ENCODE measurements at places on chromosomes 13 and 19. TPM values are rescaled to one million over a fixed set of nuclear protein-coding genes. Genes with fewer than 3 reads are reported as not detected.
A peak's percentile ranks its signal among the peaks of the same experiment; 100 is the strongest.

- H3K27ac ChIP-seq, result no peak overlapping the region
- H3K27me3 ChIP-seq, result no peaks in the 10 kb centered on the region
- DNase-seq, result no peak
- no peaks in the 10 kb centered on the region for H3K36me3 ChIP-seq
These were observed 484.2 kb downstream of the ZNF536 start for GRCh38 chr19:30856376-30856775.

DNA sequence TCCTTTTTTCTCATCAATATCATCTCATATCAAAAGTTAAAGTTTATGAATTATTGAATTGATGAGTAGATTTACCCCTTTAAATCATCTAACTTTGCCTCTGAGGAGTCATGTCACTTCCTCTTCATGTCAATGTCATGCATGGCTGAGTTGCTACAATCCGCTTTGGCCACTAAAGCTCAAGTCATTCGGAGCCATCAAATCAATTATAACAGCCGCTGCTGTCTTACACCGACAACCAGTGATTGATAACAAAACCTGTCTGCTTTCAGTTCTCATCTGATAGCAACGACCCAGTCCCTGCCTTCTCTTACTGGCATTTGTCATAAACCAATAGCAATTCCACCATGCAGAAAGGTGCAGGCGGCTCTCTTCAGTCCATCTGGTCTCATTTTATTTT is 429.3 kb downstream of the DIAPH3 start:
- no peak overlapping the region for H3K27ac ChIP-seq
- no peaks in the 10 kb centered on the region for H3K4me1 ChIP-seq
- DNase-seq, result no peak
- H3K27me3 ChIP-seq, result no peaks in the 10 kb centered on the region
- no peak overlapping the region for H3K4me3 ChIP-seq

- H3K27ac ChIP-seq, result peak overlapping the region; percentile 78
- peaks cover 8% of the 10 kb centered on the region for H3K27me3 ChIP-seq
- peak overlapping the region; percentile 36 for H3K4me3 ChIP-seq
- H3K36me3 ChIP-seq, result peaks cover 3% of the 10 kb centered on the region
- H3K4me1 ChIP-seq, result peaks cover 41% of the 10 kb centered on the region
These were observed 33.7 kb downstream of the NFILZ start for GRCh38 chr19:8663920-8664670.

GRCh38 chr13:97175041-97175440 is 47.1 kb upstream of the MBNL2 start:
- H3K4me1 ChIP-seq, result peaks cover 4% of the 10 kb centered on the region
- H3K27me3 ChIP-seq, result peaks cover 4% of the 10 kb centered on the region
- no peak overlapping the region for H3K4me3 ChIP-seq
- peaks cover 3% of the 10 kb centered on the region for H3K36me3 ChIP-seq
- DNase-seq, result no peak

- H3K27ac ChIP-seq, result no peak overlapping the region
- H3K4me1 ChIP-seq, result no peaks in the 10 kb centered on the region
- H3K27me3 ChIP-seq, result peaks cover 3% of the 10 kb centered on the region
- H3K4me3 ChIP-seq, result no peak overlapping the region
- DNase-seq, result no peak
- no peaks in the 10 kb centered on the region for H3K36me3 ChIP-seq
These were observed 46.7 kb downstream of the NOTCH3 start for GRCh38 chr19:15154002-15154612.

DNA sequence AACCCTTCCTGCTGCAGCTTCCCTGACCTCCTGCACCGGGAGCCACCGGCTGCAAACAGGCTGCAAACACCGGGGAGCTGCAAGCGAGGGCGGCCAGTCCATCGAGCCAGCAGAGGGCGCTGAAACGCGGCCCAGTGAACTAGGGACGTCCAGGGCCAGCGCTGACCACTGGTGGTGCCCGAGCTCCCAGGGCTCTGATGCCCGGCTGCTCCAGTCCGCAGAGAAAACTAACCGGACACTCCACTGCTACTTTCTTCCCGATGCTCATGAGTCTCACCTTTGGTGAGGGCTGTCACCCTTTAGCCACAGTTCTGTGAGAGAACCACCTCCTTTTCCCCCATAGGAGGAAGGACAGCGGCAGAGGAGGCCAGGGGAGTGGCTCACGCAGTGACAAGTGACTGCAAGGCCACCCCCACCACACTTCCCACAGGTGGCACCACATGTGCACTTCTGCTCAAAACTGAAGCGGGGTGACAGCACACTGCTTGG is 82.8 kb upstream of the MTIF3 start:
- H3K4me1 ChIP-seq, result no peaks in the 10 kb centered on the region
- peaks cover 4% of the 10 kb centered on the region for H3K27me3 ChIP-seq
- no peak overlapping the region for H3K27ac ChIP-seq
- peak; percentile 65 for DNase-seq
- no peak overlapping the region for H3K4me3 ChIP-seq

- H3K4me1 ChIP-seq, result no peaks in the 10 kb centered on the region
- no peak for DNase-seq
- no peaks in the 10 kb centered on the region for H3K27me3 ChIP-seq
- H3K27ac ChIP-seq, result no peak overlapping the region
- no peak overlapping the region for H3K4me3 ChIP-seq
These were observed 7.1 kb downstream of the MATK start for GRCh38 chr19:3778899-3779723.

DNA sequence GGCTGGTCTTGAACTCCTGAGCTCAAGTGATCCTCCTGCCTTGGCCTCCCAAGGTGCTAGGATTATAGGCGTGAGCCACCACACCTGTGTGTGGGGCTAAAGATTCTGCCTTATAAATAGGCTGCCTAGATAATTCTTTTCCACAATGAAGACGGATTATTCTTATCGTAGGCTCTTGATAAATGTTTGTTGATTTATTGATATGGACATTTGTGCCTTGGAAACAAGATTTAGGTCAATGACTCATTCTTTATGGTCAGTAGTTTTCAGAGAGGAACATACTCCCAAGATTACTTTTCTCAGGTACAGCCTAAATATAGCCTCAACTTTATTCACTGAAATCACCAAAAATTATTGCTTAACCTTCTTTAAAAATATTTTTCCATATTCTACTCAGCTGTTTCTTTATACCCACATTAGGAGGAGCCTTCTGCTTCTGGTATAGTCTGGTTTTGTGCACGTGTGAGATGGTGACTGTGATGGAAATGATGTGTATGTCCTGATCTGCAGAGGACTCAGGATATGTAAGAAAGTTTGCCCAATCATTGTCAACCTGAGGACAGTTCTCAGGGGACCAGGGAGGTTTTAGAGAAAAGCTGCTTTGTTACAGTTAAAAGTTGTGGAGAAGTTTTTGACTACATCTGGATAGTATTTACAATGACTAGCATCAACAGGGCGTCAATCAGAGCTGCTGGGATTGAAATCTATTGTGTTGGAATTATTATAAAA is 208.9 kb downstream of the DNAJC15 start:
- H3K36me3 ChIP-seq, result no peaks in the 10 kb centered on the region
- H3K27me3 ChIP-seq, result peaks cover 12% of the 10 kb centered on the region

Gene SMIM44
- total RNA-seq, result not detected

Gene ELAVL3
- total RNA-seq, result not detected

Gene MATK
- total RNA-seq, result 29.4 TPM

Gene FLT3
- not detected for total RNA-seq

Gene DACT3
- 0.42 TPM for total RNA-seq

Gene URAD
- total RNA-seq, result not detected

Gene CYP2A6
- total RNA-seq, result 0.55 TPM

Gene SPINT2
- total RNA-seq, result 50.3 TPM
